ENCODE measurements at places on chromosomes 1 and 21.

- no peak for DNase-seq
These were observed 128.4 kb downstream of the RGS21 start for GRCh38 chr1:192445241-192445640.

- peak; percentile 39 for DNase-seq
These were observed 54.1 kb upstream of the SAMD11 start for GRCh38 chr1:869499-870244.

DNA sequence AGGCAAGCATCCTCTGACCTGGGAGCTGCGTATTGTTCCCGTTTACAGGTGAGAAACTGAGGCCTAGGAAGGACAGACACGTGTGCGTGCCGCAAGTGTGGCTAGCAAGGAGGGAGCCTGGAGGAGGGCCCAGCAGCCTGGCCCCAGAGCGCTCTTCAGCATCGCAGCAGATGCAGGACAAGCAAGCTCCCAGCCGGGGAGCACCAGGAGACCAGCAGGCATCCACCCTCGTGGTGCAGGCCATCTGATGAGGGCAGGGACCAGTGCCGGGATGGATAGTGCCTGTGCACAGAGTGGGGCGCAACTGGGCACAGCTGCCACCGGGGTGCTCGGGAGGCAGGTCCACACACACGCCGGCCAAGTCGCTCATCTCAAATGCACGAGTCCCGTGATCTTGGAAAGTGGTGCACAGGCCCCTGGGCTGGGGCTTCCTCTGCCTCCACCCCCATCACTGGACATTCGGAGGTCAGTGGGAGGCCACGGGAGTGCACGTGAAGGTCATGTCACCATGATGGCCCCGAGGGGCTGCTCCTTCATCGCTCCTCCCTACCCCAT lies 55.1 kb downstream of the COL18A1 start:
- no peak for DNase-seq

DNA sequence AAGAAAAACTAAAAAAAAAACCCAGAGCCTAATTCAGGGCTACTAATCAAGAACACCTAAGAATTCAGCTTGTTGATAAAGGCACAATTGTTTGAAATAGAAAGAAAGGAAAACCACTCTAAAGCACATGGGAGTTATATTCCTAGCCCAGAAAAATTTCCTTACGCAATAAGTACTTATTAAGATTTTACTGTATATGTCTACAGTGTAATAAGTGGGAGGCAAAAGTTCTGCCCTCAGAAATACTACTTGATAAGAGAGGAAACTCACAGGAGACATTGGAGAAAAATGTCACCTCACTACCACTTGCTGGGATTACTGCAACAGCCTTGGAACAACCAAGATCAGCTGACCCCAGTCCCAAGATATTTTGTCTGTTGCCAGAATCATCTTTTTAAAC lies 66.1 kb downstream of the IARS2 start:
- DNase-seq = no peak

DNA sequence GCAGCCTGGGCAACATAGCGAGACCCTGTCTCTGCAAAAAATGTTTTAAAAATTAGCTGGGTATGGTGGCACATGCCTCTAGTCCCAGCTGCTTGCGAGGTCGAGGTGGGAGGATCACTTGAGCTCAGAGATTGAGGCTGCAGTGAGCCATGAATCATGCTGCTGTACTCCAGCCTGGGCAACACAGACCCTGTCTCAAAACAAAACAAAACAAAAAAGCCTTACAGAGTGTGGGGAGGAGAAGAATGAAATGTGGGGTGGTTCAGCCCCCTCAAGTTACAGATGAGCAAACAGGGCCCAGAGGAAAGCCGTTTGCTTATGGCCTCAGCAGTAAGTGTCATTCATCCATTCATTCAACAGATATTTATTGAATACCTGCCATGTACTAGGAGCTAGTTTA lies 40.7 kb downstream of the RPS6KA1 start:
- DNase-seq = no peak

GRCh38 chr1:234091876-234092275 lies 187.4 kb downstream of the SLC35F3 start:
- no peak for DNase-seq

DNA sequence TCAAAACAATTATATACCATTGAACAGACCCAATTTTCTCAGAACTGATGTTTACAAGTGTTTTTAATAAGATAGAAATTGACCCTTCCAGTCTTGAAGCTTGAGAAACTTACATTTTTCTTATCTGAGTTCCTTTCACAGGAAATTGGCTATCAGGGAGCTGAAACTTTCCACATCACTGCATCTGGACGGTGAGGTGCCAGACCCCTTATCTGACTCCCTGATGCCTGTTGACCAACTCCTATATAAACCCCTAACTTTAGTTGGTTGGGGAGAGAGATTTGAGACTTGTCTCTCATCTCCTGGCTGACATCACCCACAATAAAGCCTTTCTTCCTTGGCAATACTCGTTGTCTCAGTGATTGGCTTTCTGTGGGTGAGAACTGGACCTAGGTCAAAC lies 31.4 kb downstream of the LACTBL1 start:
- DNase-seq = no peak

- DNase-seq = no peak
These were observed 264.7 kb downstream of the RYR2 start for GRCh38 chr1:237306726-237307125.

- DNase-seq = peak; percentile 51
These were observed 12.9 kb upstream of the BCL10 start for GRCh38 chr1:85289207-85289847.

DNA sequence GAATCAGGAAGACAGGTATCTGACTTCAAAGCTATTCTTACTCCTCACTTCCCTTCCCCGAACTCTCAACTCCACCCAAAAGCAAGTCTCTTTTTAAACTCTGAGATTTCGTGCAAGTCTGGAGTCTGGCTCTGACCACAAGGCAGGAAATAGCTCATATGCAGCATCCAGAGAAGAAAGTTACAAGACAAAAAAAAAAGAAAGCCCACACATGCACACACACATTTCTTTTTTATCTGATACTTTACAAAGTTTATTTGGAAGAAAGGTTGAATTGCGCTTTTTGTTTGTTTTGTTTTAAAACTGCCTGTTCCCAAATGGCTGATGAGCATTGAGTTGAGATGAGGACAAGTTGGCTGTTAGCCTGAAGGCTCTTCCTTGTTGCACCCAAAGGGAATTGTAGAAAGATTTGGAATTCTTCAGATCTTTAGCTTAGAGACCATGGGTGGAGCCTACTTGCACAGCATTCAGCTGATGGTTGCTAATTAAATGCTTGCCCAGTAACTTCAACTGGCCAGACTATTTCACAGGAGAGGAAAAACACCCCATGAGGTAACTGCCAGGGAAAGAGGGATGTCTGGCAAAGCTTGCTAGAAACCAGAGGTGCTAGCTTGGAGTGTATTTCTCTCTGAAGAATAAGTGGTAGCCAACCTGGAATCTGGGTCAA lies 490.3 kb downstream of the TTLL7 start:
- peak; percentile 66 for DNase-seq

DNA sequence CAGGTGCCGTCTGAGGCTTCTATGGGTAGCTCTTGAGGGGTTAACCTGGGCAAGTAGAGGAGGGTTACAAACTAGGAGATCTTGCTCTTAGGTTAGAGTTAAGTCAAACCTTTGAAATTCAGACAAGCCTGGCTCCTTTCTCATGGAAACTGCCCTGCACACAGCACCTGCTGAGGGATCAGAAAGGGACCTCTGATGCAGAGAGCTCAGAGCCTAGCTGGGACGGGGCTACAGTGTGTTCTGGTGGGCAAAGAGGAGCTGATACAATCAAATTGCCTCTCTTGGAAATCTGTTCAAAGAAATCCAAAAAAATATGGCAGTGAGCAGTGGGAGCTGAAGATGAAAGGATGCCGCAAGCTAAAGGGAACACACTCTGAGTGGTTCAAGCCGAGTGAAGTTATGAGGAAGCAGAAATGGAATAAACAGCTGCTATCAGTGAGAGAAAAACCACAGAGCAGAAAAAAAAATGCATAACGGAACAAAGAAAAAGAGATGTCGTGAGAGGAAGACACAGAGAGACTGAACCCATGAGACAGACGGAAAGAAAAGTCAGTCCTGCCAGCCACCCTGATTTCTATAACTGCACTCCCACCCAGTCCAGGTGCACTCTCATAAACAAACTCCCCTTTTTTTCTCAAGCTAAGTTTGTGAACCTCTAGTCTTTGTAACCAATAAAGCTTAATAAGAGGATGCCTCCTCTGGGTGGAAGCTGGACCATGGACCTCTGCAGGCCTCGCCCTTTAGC lies 26.6 kb downstream of the PAFAH2 start:
- no peak for DNase-seq

DNA sequence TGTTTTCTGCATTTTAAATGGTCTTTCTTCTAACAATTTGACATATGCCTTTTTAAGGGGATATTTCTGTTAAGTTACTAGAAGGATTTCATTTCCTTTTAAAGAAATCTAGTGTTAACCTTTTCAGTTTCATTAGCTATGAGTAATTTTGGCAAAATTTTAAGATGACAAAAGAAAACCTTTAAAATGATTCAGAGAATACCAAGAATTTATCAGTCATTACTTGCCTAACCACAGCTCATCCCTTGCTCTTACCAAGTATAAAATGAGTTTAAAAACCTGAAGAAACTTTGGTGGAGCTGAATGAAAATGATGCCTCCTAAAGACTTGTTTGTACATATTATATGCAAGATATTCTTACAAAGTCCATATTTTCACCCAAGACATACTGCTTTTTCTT lies 101.7 kb downstream of the NEK7 start:
- DNase-seq = no peak

DNA sequence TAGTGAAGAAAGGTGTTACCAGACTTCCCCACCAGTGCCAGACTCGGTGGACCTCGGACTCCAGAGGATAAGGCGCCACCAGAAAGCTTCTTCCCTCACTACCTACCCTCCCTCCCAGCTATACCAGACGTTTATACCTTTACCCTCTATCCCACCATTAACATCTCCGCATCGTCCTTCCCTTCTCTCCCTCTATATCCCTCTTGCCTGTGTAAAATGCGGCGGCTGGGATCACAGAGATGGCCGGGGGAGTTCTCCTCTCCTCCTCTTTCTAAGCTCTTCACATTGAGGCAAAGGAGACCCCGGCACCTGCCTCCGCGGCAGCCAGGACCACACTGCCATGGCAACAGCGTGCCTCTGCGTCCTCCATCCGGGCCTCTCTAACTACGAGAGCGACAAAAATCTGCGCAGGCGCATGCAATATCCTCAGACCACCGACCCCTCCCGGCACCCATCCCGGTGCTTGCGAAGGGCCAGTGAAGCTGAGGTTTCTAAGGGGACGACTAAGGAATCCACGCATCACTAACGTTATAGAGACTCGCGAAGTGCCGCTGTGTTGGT lies at the start of gene CCDC181:
TSS of gene CCDC181 (minus strand) at position 394 of the 561 bp plus-strand sequence. CDS start 2,547 bp downstream, outside the sequence.
- DNase-seq = peak; percentile 57

Measured in SJSA1 (cell line).